ENCODE measurements at places on chromosomes 12 and 14.

DNA sequence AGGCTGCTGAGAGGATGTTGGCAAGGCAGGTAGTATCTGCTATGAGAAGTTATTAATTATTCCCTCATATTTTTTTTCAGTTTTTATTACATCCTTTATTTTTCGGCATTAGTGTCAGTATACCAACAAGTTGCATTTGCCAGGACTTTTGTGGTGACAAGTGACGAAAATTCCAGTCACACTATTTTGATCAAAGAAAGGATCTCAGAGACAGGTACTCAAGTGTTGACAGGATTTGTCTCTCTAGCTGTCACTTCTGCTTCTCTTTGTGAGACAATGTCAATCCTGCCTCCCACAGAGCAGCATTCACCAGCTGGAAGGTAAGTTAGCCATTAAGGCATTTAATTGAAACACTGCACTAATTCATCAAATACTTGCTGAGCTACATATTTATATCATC lies 18.0 kb upstream of the IFNG start:
- no peak for DNase-seq

DNA sequence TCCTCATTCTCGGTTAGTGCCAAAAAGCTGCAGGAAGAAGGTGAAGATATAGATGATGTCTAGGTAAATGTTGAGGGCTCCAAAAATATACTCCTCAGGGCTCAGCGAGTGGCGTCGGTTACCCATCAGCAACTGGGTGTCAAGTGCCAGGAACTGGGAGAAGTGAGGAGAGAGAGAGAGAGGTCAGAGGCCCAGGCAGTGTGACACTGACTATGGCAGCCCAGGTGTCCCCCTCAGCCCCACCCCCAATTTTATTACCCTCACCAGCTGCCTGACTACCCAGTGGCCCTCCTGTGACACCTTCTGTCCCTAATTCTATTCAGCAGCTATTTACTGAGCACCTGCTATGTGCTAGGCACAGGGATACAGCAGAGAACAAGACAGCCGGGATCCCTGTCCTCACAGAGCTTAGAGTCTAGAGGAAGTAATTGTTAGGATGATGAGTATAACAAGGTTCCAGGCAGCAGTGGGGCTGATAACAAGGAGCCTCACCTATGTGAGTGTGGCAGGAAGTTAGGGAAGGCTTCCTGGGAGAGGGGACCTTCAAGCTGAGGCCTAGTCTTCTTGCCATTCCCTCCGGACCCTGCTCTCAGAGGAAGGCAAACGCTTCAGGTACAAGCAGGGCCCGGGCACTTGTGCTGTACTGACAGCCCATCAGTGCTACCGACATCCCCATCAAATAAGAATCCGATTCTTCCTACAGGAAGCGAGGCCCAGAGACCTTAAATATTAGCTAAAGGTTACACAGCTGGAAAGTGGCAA lies 27.8 kb upstream of the BCDIN3D start:
- no peak for DNase-seq

GRCh38 chr12:69189378-69189978 lies 49.9 kb upstream of the CPSF6 start:
- no peak for DNase-seq

DNA sequence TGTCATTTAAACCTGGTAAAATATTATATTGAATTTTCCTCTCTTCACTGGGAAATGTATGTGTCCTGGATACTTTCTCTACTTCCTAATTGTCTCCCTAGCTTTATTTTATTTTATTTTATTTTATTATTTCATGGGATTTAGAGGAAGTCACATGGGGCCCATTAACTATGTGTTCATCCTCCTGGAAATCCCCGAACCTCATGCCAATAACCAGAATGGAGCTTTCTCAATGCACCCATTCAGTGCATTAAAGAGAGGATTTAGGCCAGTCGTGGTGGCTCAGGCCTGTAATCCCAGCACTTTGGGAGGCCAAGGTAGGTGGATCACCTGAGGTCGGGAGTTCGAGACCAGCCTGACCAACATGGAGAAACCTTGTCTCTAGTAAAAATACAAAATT lies 1.3 kb upstream of the RPGRIP1 start:
- no peak for DNase-seq

- DNase-seq = no peak
Measured at GRCh38 chr14:33755358-33755757, 195.5 kb downstream of the EGLN3 start.

GRCh38 chr12:67676624-67677023 lies 28.1 kb downstream of the DYRK2 start:
- no peak for DNase-seq
